ENCODE measurements at places on chromosomes 2 and 18.

GRCh38 chr2:42764901-42765300, 966 bp upstream of the OXER1 start:
- ATAC-seq: no peak

- no peak for ATAC-seq
Measured at GRCh38 chr2:64941143-64941542, 48.1 kb upstream of the SLC1A4 start.

GRCh38 chr2:232839411-232840079, 30.5 kb upstream of the SNORC start:
- ATAC-seq: no peak

GRCh38 chr18:58180172-58180571, 136.1 kb downstream of the NEDD4L start:
- no peak for ATAC-seq

- no peak for ATAC-seq
Measured at GRCh38 chr2:195049372-195050031, 607.5 kb upstream of the SLC39A10 start.

DNA sequence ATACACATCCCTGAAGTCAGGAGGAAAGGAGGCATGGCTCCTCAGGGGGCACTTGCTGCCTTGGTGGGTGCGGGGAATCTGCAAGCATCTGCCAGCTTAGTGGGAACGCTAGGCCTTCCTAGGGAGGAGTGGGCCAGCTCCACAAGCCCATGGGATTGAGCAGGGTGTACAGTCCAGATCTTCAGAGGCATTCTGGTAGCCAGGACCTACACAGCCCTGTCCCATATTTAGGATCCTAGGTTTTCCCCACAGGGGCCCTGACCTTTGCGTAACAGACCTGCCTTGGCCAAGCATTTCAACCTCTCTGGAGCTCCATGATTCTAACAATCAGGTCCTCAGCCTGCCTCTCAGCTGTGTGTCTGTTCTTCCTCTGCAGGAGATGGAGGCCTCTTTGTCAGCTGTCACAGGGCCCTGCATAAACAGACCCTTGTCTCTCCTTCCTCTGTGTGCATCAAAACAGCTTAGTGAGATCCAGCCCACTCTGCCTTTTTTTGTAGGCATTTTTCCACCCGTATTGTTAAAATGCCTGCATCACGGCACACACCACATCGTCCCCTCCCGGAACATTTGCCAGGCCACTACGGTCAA, 140.2 kb upstream of the NDUFV2 start:
- no peak for ATAC-seq

DNA sequence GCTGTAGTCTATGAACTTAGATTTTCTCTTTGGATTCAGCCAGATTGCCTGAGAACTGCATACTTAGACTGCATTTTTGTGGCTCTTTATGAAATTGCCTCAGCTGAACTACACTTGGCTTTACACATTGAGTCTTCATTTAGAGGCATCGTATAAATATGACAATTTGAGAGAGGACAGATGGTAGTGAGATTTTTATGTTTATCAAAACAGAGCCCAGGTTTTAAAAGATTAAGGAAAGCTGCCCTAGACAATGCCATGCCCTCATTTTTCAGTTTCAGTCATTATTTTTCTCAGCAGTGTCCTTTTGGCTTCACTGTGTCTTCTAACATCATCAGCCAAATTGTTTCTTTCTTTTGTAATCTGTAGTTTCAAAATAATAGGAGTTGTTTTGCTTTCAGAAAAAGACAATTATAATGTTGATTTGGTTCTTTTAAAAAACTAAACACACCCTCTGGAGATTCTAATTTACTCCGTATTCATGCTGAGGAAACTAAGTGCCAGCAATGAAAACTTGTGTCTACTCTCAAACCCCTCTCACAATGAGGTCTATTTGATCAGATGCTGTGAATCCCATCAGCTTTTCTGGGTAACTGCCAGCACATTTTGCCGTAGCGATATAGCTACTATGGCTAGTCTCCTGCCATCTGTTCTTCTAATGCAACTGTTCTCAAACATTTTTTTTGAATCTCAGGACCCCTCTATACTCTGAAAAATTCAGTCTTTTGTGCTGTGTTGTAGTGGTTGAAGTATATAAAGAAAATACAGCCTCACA, 46.2 kb downstream of the TWSG1 start:
- ATAC-seq: no peak

GRCh38 chr18:77012806-77013541, 119.6 kb downstream of the MBP start:
- ATAC-seq: no peak

DNA sequence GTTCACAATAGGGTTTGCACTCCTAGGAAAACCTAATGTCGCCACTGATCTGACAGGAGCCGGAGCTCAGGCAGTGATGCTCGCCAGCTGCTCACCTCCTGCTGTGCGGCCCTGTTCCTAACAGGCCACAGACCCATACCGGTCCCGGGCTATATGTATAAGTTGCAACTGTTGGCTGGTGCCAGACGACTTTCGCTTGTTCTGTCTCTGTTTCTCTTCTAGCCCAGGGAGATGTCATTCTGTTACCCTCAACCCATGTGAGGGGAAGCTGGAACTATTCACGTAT, 170.3 kb downstream of the BCL2 start:
- no peak for ATAC-seq

GRCh38 chr18:6055711-6056110, 160.4 kb upstream of the TMEM200C start:
- ATAC-seq: peak; percentile 55

- ATAC-seq: no peak
Measured at GRCh38 chr2:102016399-102016955, 24.7 kb downstream of the IL1R2 start.

- ATAC-seq: no peak
Measured at GRCh38 chr2:188279093-188279445, 12.6 kb upstream of the GULP1 start.

GRCh38 chr2:24054366-24055010, 4.9 kb downstream of the FKBP1B start:
- no peak for ATAC-seq

- ATAC-seq: no peak
Measured at GRCh38 chr2:128557831-128558241, 239.2 kb upstream of the HS6ST1 start.

GRCh38 chr2:129302561-129303183, 676.8 kb upstream of the RAB6C start:
- ATAC-seq: no peak

DNA sequence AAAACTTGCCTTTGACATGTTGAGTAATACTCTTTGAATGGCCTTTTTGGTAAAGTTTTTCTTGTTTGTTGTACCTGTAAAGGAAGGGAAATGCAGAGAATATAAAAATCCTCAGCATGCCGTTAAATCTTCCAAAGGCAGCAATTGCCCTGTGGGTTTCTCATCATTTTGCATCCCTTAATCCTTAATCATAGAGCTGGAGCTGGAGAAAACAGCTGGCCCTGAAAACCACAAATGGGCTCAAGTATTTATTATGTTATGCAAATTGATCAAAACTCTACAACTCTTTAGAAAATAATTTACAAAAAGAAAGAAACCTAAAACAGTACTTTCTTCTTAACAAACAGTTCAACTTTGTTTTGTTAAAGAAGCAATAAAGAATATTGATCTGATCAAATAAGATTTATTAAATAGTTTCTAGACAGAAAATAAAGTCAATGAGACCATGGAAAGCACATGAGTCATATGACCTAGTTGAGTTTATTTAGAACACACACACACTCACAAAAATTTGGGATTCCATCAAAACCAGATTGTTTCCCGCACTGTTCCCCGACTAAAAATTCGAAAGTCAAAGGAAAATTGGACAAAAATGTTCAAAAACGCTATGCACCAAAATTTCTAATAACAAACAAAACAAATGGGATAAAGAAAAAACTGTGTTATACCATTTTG, 309.0 kb downstream of the GULP1 start:
- no peak for ATAC-seq

- ATAC-seq: no peak
Measured at GRCh38 chr2:228038967-228039366, 142.5 kb downstream of the SPHKAP start.

GRCh38 chr18:51290860-51291259, 93.4 kb upstream of the MEX3C start:
- no peak for ATAC-seq

- ATAC-seq: no peak
Measured at GRCh38 chr2:231593666-231594065, 1.0 kb downstream of the TEX44 start.

GRCh38 chr18:23857756-23858155, 156.8 kb upstream of the TTC39C start:
- no peak for ATAC-seq

DNA sequence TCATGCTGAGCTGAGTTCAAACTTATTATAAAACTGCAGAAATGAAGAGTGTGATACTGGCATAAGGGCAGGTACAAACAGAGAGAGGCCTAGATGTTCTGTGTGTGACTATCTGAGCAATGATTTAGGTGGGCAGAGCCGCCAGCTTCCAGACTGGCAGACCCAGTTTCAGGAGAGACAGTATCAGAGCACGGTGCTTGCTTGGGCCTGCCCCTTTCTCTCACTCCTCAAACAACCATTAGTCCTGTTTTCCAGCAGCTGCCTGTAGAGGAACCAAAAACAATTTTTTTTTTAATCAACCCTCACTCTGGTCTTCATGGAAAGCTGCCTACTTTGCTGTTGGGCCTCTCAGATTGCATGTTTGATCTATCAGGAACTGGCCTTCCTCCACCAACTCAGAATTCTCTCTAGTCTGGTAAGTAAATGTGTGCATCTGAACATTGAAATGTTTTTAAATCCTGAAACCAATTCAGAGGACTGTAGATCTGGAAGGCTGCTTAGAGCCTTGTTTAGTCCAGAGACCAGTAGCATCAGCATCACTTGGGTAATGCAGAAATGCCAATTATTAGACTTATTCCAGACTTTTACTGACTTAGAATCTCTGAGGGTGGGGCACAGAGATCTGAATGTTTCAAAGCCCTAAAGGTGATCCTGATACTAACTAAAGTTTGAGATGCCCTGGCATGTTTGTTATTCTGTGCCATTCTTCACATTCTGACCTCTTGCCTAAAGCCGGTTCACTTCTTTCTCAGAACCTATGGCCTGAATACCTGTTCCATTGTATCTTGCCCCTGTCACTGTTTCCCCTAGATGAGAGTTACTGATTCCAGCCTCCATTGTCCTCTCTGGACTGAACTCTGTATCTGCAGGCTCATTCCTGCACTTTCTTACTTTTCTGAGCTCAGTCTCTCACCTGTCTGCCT, 24.8 kb upstream of the CRIM1 start:
- peak; percentile 45 for ATAC-seq

DNA sequence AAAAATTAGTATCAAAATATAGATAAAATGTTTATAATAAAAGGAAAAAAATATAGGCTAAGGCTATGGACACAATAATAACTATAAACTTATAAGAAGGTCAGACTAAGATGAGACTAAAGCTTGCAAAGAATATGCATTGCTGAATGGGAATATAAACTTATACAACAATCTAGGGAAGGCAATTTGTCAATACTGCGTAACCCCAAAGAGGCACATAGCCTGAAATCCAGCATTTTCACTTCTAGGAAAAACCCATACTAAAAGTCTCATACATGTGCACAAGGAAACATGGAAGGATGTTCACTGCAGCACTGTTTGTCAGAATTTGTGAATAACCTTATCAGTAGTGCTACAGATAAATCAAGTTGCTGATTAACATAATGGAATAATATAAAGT, 45.5 kb downstream of the FANCL start:
- ATAC-seq: no peak

- no peak for ATAC-seq
Measured at GRCh38 chr18:48766026-48766425, 184.7 kb downstream of the SMAD7 start.

- ATAC-seq: peak; percentile 17
Measured at GRCh38 chr2:18436503-18437005, 123.9 kb downstream of the RDH14 start.
